ENCODE measurements at places on chromosomes 3 and 15. TPM values are rescaled to one million over a fixed set of nuclear protein-coding genes. Genes with fewer than 3 reads are reported as not detected.

The CPNE4 gene
- total RNA-seq, result not detected

The NCEH1 gene
- total RNA-seq, result 7.2 TPM

GRCh38 chr3:65130782-65131181, 443.0 kb upstream of the ADAMTS9 start:
- DNase-seq, result no peak

- no peak for DNase-seq
Measured at GRCh38 chr15:90037511-90037860, 36.4 kb downstream of the ZNF710 start.

- DNase-seq, result no peak
Measured at GRCh38 chr15:60557191-60557618, 78.3 kb upstream of the ICE2 start.

DNA sequence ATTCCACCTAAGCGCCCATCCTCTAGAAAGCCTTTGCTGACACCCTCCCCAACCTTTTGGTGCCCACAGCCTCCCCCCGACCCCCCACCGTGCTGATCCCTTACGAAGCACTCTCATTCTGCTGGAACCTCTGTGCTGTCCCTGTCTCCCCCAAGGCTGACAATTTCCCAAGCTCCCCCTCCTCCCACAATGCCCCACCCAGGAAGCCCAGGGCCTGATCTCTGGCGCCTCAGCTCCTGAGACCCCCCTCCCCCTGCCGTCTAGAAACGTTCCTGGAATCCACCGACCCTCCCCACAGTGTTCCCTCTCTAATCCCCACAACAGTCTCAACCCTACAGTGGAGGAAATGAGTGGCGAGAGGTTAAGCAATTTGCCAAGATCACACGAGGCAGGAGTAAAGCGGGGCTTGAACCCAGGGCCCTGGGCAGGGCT, 18.3 kb downstream of the MYL3 start:
- no peak for DNase-seq

DNA sequence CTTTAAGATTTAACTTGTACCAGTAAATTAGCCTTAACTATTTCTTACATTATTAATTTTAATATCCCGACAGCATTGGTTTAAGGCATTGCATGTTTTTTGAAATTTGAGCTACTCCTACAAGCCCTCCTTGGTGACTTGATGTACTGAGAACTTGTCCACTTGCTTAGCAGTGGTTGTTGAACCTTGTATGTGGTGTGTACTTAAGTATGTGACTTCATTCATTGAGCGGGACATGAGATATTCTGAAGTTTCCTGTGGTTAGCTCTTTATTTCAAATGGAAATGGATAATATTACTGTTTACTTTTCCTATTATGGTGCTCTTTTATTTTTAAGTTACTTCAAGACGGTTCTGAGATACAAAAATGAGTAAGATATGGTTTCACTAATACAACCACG, 3.6 kb upstream of the COL6A5 start:
- DNase-seq, result no peak

DNA sequence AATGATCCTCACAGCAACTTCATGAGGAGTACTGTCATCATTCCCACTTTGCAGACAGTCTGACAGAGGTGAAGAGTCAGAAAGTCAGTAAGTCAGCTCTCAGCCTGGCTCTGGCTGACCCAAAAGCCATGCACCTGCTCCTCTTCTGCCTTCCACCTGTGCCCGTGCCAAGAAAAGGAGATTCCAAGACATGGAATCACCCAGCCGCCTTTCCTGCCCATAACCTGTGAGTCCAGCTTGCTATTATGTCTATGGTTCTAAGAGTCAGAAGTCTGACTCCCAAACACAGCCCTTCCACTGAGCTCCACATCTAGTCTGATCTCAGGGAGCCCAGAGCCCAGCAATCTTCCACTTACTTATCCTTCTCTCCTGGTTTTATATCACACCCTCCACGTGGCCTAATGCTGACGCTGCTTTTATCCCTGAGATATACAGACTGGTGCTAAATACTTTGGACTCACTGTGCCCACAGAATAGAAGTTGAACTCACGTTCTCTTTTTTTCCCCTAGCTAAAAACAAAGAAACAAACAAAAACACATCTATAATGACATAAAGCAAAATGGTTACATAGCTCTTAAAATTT, 66.0 kb downstream of the PLD1 start:
- DNase-seq, result no peak
